GOT3 (cell line): ENCODE measurements at places on chromosomes 11 and 22.

DNA sequence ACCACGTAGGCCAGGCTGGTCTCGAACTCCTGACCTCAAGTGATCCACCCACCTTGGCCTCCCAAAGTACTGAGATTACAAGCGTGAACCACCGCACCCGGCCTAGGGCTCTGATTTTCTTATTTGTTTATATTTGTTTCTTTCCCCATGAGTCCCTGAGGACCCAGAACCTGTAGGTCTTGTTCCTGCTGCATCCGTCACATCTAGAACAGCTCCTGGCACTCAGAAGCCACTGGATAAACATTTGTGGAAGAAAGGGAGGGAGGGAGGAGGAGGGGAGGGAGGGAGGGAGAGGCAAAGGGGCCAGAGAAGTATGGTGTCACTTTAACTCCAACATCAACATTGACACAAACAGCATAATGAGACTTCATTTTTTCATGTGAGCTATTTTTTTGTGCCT lies 67.7 kb downstream of the CELSR1 start:
- no peak for DNase-seq

DNA sequence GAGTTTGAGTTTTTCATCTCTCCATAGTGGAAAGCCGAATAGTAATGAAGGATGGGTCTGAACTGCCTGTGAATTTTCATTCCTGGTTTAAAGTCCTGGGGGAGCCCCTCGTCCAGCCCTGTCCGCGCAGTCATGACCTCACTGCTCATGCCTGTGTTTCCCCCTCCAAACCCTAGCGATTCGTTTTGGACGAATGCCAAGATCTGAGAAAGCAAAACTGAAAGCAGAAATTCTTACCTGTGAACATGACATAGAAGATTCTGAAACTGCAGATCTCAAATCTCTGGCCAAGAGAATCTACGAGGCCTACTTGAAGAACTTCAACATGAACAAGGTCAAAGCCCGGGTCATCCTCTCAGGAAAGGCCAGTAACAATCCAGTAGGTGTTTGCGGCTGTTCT lies 30.5 kb downstream of the CDPF1 start:
- DNase-seq: no peak

DNA sequence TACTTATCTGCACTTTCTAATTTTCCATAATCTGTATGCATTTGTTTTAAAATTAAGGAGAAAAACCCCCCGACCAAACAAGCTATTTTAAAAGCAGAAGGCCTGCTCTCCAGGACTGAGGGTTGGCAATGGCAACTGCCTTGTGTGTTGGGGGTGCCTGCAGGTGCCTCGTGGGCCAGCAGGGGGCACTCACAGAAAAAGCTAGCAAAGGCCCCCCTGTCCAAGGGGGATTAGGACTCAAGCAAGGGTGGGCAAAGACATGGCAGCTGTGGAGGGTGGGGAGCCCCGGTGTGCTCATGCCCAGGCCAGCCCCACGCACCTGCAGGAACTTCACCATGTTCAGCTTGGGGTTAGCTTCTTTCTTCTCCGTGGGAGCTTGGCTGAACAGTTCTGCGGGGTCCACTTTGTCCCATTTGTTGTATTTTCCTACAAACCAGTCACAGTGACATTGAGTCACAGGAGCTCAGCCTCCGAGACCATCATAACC lies 10.3 kb downstream of the TOP3B start:
- no peak for DNase-seq

- no peak for DNase-seq
Observed at GRCh38 chr11:74212533-74212932, 41.4 kb downstream of the PPME1 start.

- no peak for DNase-seq
Observed at GRCh38 chr11:32985600-32985999, 30.1 kb upstream of the DEPDC7 start.
